Left renal pelvis (tissue), 4 donors: ENCODE measurements at places on chromosomes 1 and 21.

- no peak for DNase-seq
These were observed 35.7 kb upstream of the HLX start for GRCh38 chr1:220843481-220844011.

GRCh38 chr1:232813760-232814159, 8.5 kb downstream of the MAP10 start:
- no peak for DNase-seq

DNA sequence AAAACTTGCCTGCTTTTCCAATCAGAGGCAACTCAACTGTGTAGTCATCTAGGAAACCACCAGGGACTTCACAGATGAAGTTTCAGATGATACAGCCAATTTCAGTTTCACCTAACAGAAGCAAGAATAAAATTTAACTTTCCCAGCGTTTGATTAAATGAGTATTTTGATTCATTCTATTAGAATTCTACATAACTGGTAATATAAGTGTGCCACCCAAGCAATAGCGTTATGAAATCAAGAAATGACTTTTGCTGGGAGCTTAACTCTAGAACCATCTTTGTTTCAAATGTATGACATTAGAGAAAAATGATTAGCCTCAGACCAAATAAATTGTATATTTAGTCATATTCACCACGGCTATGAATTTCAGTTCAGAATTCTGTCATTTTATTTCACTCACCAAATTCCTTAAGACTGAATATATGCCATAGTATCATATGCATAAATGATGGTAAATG, 239.3 kb downstream of the NRIP1 start:
- no peak for DNase-seq

DNA sequence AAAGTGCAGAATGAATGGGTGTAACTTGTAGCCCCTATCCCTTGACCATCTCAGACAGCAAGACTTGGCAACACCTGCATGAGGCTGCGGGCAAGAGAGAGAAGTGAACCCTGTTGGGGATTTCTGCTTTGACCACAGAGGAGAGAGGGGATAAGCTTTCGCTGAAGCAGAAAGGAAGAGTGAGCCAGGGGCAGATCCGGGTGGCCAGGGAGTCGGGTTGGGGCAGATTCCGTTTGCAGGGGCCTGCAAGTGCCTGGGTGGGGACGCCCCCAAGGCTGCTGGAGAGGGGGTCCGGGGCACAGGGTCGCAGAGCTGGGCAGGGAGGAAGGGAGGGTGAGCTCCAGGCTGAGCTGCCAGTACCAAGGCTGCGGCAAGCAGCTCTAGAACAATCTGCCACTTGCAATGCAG, 25.3 kb upstream of the PIK3CD start:
- no peak for DNase-seq

- DNase-seq = no peak
These were observed 105.7 kb downstream of the PRDM16 start for GRCh38 chr1:3174487-3175247.

GRCh38 chr1:84152649-84153056, 8.6 kb downstream of the PRKACB start:
- no peak for DNase-seq

GRCh38 chr1:17630048-17630830, 90.7 kb downstream of the ARHGEF10L start:
- no peak for DNase-seq

DNA sequence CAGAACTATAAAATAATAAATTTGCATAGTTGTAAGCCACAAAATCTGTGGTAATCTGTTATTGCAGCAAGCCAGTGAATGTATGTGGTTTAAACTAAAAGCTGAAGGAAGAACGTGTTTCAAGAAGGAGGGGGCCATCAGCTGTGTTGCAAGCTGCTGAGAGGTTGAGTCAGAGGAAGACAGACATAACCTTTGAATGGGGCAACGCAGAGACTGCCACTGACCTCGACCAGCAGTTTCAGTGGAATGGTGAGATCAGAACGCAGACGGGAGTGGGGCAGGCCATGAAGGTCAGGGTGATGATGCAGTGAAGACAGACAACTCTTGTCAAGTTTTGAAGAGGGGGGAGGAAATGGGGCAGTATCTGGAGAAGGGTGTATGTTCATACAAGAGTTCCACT, 23.2 kb upstream of the QSOX1 start:
- no peak for DNase-seq

- no peak for DNase-seq
These were observed 122.2 kb upstream of the VAMP3 start for GRCh38 chr1:7648761-7649384.

DNA sequence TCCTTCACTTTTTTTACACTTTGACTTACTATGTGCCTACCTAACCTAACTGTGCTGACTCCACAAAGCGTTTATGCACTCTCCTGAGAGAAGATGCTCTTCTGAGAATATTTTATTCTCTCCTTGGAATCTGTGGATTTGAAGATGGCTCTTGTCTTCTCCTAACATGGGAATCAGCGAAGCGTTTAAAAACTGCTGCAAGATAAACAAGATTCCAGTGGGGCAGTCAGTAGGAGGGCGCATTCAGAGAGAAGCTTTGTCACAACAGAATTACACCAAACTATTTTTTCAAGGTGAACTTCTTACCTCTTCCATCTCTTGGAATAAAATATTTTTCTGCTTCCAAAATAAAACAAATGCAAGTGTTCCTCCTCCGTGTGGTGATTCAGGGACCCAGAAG, 113.1 kb downstream of the FOXD2 start:
- DNase-seq = no peak

DNA sequence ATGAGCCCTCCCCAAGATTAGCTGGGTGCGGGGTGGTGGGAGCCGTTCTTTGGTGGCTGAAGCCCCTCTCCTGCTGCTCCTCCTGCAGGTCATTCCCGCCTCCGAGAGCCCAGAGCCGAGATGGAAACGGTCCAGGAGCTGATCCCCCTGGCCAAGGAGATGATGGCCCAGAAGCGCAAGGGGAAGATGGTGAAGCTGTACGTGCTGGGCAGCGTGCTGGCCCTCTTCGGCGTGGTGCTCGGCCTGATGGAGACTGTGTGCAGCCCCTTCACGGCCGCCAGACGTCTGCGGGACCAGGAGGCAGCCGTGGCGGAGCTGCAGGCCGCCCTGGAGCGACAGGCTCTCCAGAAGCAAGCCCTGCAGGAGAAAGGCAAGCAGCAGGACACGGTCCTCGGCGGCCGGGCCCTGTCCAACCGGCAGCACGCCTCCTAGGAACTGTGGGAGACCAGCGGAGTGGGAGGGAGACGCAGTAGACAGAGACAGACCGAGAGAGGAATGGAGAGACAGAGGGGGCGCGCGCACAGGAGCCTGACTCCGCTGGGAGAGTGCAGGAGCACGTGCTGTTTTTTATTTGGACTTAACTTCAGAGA, 448 bp downstream of the G0S2 start:
- no peak for DNase-seq

GRCh38 chr1:53851571-53852285, 13.6 kb upstream of the NDC1 start:
- peak; percentile 1 for DNase-seq

GRCh38 chr1:37471345-37472231, 2.8 kb upstream of the ZC3H12A start:
- no peak for DNase-seq

GRCh38 chr1:55156093-55156492, 59.1 kb downstream of the USP24 start:
- DNase-seq = no peak

GRCh38 chr1:225677350-225678124, 24.6 kb upstream of the ENAH start:
- DNase-seq = no peak

DNA sequence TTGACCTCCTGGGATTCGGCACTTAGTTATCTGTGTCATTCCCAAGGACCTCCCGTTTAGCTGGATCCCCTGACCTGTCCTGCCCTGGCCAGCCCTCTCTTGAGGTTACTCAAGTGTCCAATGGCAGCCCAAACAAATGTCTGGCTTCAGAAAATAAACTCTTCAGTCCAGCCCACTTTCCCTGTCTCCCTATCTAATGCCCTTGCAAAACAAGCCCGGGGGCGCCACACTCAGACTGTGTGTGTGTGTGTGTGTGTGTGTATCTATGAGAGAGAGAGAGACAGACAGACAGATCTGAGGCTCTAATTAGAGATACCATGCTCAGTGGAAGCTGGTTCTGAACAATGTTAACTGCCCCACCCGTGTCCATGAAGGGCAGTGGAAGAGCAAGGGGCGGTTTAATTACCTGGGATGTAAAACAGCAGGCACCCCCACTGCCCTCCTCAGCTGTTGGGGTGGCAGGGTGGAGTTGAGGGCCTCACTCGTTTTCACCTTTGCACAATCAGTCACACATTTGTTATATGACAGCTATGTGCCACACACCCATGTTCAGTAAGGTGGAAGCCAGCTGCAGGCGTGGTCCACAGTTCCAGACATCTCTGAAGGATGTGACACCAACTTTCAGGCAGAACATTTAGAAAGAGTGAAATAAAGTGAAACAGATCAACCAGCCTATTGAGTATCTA, 57.4 kb downstream of the B3GALT5 start:
- no peak for DNase-seq
